AG09319 (cell line): ENCODE measurements at places on chromosomes 2 and 18.

GRCh38 chr2:222611684-222612083 is 44.2 kb downstream of the FARSB start:
- no peak for DNase-seq

- DNase-seq: no peak
Measured at GRCh38 chr2:237431837-237432236, 17.9 kb upstream of the COL6A3 start.

GRCh38 chr2:168300460-168300859 is 53.1 kb upstream of the STK39 start:
- DNase-seq: no peak

DNA sequence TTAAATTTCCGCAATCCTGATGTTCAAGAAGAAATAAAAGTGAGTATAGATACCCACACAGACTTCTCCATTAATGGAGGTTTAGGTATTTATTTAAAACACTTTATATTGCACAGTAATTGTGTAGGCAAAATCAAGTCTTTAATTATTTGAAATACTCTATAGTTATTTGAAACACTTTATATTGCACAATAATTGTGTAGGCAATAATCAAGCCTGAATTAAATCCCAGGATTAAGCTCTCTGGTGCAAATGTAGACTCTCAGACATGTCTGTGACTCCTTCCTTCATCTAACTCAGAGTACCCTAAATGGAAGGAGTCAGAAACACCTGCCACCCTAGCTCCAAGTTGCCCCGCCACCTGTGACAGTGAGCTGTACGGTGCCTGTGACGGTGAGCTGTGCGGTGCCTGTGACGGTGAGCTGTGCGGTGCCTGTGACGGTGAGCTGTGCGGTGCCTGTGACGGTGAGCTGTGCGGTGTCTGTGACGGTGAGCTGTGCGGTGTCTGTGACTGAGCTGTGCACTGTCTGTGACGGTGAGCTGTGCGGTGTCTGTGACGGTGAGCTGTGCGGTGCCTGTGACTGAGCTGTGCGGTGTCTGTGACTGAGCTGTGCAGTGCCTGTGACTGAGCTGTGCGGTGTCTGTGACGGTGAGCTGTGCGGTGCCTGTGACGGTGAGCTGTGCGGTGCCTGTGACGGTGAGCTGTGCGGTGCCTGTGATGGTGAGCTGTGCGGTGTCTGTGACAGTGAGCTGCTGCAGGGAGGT is 11.0 kb downstream of the SLC3A1 start:
- no peak for DNase-seq

DNA sequence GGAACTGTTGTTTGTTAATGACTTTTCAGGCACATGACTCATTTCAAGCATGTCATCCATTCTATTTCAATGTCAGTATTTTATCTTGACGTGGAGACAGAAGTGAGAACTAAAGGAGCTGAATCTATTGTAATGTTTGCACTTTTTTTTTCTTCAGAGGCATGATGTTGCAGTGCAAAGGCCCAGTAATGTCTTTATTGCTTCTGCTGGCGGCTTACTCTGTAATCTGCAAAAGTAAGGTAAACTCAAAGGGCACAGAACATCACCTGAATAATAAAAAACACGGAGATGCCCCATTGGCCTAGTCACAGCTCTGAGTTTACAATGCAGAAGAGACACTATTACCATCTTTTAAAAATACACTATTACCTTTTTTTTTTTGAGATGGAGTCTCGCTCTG is 2.4 kb upstream of the CNNM3 start:
- DNase-seq: no peak

- no peak for DNase-seq
Measured at GRCh38 chr2:160224507-160224906, 24.4 kb upstream of the ITGB6 start.

DNA sequence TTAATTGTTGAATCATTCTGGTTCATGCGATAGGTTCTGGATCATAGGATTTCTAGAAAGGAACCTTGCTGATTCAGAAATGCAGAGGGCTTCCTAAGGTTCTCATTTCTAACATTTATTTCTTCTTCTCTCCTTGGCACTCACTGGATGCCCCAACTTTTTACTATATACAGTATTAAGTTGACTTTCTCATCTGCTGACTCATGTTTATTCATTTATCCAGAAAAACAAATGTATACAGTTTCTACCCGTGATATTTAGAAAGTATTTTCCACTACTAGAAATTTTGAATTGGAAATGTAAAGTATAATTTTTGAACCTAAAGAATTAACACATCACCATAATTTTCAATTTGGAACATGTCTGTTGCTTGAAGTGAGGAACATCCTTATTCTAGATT is 32.2 kb upstream of the OTX1 start:
- DNase-seq: no peak

- DNase-seq: no peak
Measured at GRCh38 chr2:207276858-207277257, 111.1 kb upstream of the KLF7 start.

DNA sequence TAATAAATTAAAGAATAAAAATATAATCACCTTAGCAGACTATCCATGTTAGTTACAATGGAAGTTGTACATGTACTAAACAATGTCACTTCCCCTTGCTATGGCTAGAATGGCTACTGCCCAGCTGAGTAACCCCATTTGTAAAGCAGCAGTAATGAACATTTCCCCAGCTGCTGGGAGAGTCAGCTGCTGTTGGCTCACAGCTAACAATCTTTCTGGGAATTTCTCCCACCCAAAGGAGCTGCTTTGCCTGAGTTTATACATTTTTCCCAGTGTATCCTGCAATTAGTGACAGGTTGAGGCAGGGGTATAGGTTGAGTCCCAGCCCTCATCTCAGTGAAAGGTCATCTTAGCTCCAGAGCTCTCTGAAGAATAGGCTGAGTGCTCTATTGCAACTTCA is 665.6 kb upstream of the KLHL29 start:
- no peak for DNase-seq

DNA sequence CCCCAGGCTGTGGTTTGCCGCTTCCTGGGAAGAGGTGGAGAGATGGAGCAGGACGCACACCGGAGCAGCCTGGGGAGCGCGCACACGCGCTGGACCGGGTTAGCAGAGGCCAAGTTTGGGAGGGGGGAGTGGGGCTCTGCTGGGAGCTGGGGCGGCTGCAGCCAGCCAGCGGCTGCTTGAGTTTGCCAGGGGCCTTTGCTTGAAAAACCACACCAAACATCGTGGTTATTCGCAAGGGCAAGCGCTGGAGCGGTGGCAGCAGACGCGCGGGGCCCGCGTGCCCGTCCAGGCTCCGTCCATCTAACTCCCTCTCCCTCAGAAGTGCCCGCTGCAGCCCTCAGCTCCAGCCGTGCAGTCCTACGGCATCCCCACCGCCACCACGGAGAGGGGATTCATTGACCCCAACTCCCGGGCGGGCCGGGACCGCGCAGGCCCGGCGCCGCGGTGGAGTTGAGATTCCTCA is 4.6 kb downstream of the PTGR3 start:
- no peak for DNase-seq
